ENCODE measurements at places on chromosomes 16 and 17.

- no peak for DNase-seq
These were observed 45.9 kb downstream of the MYH11 start for GRCh38 chr16:15810949-15811348.

GRCh38 chr16:56629531-56629930 is 2.9 kb upstream of the MT1M start:
- DNase-seq = no peak

DNA sequence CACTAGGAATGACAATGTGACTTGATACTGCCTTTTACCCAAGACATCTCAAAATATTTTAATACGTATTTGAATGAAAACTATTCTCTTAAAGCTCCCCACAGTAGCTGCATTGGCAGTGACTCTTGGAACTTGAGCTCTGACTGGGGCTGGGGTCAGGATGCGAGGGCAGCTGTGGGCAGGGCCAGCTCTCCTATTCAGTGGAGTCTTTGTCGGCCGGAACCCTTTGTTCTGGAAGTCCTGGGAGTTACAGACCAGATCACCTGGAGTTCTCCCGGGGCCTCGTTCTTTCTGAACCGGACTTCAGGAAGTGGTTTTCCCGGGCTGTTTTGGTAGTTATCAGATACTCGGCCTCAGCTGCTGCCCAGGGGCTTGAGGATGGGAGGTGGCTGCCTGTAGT is 84.9 kb downstream of the NPIPB11 start:
- no peak for DNase-seq

DNA sequence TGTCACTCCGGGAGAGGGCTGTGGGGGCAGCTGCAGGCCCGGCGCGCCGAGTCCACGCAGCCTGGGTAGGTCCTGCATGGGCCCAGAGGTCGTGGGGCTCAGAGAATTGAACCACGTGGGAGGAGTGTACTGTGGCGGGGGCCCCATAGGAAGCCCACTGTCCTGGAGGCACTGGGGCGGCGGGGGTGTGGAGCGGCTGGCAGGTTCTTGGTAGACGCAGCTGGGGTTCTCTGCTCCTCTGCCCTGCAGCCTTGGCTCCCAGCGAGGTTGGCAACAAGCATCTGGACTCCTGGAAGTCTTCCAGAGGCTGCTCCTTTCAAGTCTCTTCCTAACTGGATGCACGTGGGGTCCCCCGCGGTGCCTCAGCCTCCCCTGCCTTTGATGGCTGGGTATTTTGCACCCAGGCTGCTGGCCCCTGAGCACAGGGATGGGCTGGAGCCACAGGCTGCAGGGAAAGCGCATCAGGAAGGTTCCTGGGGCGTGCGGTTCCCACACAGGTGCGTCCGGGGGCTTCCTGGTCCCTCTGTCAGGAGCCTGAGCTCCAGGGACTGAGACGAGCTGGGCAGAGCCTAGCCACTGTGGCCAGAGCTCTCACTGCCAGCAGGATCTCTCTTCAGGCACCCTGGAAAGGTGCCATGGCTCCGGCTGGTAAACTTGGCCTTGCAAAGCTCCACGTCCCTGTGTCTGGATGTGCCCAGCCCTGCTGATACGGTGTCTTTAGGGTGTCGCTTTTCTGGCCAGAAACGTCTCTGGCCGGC is 9.3 kb downstream of the KCTD5 start:
- no peak for DNase-seq

All from GM23248 (cell line).